ENCODE measurements at places on chromosomes 16 and 17.

DNA sequence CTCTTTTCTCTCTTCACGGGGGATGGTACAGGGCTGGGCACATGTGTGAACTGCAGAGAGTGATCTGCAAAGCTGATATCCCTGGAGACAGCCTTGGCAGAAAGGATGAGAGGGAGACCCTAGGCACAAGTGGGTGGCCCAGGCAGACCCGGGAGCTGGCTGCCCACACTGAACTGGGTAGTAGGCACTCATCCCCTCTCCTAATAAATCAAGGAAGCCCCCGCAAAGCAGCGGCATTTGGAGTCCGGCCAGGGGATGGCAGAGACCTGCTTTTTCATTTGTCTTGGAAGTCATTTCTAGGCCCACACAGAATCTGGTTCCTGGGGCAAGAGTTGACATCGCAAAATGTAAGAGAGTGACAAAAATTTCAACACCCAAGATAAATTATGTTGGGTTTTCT is 3.0 kb upstream of the TFAP4 start:
- no peak for DNase-seq

GRCh38 chr16:75603241-75603640 is 19.8 kb downstream of the ADAT1 start:
- DNase-seq: no peak

- no peak for DNase-seq
Observed at GRCh38 chr17:34434052-34434451, 71.0 kb upstream of the CCL1 start.

DNA sequence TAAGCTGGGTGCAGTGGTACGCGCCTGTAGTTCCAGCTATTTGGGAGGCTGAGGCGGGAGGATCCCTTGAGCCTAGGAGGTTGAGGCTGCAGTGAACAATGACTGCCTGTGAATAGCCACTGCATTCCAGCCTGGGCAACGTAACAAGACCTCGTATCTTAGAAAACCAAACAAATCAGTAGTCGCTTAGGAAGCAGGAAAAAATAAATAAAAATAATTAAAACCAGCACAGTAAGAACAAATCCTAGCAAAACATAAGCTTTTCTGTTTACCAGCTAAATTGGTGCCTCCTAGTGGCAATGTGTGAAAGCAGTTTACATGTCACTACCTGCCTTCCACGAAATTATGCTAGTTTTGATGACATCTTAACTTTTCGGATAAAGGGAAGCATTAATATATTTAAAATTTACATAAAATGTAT is 1.3 kb downstream of the ARMC5 start:
- DNase-seq: no peak

DNA sequence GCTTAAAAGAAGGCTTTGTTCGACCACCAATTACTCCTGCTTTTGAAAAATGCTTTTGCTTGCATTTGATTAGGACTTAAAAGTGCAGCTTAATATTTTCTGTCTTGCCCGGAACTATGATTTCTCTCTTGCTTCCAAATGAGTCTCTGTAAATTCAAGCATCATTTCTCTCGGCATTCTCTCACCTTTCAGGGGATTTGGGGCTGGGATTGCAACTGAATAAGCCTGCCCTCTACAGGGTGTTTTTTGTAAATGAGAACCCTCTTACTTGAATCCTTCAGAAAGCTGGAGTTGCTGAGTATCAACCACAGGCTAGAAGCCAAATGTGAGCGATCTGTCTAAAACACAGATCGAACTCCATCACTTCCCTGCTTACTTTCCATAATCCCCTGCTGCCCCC is 234.6 kb downstream of the TMEM114 start:
- DNase-seq: no peak

Data from stimulated activated CD4-positive, alpha-beta T cell treated with anti-CD3 and anti-CD28 coated beads, Interleukin-12 subunit alpha, Interleukin-12 subunit beta, amount 100 ng/mL, for 24 hours (primary cell).